ENCODE measurements at places on chromosomes 16 and 17.

DNA sequence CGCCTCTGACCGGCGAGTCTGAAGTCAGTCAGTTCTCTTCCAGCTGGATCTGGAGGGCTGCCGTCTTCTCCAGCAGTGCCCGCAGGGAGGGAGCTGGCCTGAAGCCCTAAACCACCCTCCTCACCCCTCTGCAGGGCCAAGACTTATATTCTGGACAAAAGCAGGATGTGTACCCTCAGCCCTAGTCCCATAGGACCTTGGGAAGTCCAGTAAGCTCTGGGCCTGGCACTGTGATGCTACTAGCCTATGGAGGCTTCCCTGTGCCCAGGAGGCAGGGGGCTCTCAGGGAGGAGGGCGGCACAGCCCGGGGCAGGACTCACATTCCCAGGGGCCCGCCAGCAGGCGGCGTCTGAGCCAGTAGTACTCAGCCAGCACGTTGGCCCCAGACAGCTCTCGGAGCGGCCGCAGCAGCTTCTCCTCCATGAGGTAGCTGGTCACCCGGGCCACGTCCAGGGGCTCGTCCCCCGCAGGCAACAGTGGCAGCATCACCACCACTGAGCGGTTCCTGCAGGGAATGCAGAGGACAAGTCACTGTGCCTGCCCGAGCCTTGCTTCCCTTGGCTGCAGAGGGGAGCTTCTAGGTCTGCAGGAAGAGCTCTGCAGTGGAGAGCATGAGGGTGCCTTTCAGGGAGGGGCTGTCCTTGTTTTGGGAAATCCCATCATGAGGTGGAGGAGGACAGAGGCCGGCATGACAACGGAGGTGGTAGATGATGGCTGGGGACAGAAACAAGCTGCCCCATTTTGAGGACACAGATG, 41.7 kb downstream of the RMI2 start:
- DNase-seq: peak; percentile 49

- peak; percentile 56 for DNase-seq
Observed at GRCh38 chr16:85928401-85928820, 29.4 kb downstream of the IRF8 start.

DNA sequence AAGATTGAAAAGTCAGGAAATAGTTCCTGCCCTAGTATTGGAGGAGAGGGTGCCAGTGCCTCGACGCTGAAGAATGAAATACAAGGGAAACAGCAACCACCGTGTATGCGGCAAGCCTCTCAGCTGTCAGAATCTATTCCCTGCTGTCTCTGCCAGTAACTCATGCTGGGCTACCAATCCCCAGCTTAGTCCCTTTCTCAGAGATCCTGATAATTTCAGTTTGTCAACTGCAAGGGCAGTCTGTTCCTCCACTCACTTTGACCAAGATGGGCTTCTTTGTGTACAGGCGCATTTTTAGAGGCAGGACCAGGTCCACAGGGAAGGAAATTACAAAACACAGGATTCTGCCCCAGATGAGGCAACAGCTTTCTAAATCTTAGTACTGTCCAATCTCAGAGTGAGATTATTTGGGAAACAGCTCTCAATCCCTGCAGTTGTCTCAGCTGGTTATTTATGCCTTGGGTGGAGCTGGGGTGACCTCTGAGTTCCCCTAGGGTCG, 1.3 kb downstream of the NQO1 start:
- DNase-seq: peak; percentile 31

GRCh38 chr17:33528846-33529245, 235.8 kb upstream of the ASIC2 start:
- DNase-seq: no peak

GRCh38 chr17:16474012-16474725, 17.8 kb downstream of the LRRC75A start:
- no peak for DNase-seq

GRCh38 chr17:15266325-15267125, 1.4 kb upstream of the PMP22 start:
- DNase-seq: no peak

DNA sequence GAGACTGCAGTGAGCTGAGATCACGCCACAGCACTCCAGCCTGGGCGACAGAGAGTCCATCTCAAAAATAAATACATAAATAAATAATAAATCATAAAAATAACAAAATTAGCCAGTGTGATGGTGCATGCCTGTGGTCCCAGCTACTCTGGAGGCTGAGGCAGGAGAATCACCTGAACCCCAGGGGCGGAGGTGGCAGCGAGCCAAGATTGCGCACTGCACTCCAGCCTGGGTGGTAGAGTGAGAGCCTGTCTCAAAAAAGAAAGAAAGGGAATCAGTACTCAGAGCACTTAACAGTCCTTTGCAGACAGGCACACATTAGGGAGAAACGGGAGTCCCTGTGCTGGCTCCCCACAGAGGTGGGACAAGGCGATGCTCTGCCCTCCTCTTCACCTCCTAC, 25.1 kb downstream of the MAPK8IP3 start:
- no peak for DNase-seq

DNA sequence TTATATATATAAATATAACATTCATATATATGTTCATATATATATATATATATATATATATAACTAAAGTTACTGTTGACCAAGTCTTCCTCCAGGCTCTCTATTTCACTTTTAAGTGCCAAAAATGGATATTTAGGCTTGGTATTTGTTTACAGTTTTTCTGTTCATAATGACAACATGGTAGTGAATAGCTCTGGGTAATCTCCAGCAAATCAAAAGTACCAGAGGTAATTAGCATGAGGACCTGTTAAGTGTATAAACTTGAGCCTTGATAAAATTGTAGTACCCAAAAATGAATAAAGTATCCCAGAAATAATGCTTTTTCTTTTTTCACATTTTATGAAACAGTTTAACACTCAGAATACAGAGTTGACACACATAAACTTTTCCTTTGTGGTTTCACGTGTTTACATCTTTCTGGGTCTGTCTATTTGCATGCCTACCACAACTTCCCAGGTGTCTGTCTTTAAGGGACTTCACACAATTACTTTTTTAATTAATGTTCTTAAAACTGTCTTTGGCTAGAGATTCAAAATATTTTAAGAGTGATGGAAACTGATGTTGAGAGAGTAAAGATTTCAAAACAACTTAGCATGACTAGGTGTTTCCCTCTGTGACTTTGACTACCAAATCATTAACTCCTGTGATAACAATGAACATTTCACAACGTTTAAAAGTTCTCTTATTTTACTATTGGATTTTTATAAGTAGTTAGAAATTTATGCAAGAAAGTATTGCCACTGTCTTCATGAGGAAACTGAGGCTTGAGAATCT, 47.9 kb downstream of the RABEP1 start:
- peak; percentile 12 for DNase-seq

DNA sequence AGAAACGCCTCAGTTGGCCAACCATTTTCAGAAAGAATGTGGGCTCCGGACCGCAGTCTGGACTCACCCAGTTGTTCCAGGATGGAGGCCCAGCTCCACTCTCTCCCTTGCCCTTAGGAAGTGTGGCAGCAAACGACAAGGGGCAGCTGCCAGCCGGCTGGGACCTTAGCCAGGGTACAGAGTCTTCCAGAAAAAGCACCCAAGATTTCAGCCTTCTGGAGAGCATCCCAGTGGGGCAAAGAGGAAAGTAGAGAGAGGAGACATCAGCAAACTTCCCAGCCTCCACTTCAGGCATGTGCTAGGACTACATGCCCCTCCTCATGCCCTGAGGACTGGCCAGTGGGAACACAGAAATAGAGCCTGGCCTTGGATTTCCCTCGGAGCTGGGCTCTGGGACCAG, 56.8 kb upstream of the SCNN1B start:
- DNase-seq: no peak

GRCh38 chr16:66231452-66232160, 134.9 kb upstream of the CDH5 start:
- no peak for DNase-seq

GRCh38 chr17:59631276-59631675, 11.6 kb downstream of the CLTC start:
- no peak for DNase-seq

GRCh38 chr16:69727916-69728270, 1.5 kb upstream of the NQO1 start:
- no peak for DNase-seq

DNA sequence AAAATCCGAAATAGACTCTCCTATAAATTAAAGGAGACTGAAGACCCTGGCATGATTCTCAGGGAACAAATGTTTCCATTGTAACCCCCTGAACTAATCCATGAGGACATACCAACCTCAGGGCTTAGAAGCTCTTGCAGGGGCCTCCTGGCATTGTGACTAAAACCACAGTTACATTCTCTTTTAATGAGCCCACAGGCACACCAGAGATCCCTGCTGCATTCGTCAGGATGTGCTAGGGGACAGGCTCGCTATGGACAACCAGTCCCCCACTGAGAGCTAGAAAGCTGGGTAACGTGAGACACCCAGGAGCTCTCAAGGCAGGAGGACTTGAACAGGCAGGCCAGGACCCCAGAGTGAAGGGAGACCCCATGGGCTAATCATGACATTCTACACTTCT, 140.6 kb upstream of the TNRC6C start:
- no peak for DNase-seq

- DNase-seq: no peak
Observed at GRCh38 chr16:75271441-75272096, 20.1 kb upstream of the BCAR1 start.

DNA sequence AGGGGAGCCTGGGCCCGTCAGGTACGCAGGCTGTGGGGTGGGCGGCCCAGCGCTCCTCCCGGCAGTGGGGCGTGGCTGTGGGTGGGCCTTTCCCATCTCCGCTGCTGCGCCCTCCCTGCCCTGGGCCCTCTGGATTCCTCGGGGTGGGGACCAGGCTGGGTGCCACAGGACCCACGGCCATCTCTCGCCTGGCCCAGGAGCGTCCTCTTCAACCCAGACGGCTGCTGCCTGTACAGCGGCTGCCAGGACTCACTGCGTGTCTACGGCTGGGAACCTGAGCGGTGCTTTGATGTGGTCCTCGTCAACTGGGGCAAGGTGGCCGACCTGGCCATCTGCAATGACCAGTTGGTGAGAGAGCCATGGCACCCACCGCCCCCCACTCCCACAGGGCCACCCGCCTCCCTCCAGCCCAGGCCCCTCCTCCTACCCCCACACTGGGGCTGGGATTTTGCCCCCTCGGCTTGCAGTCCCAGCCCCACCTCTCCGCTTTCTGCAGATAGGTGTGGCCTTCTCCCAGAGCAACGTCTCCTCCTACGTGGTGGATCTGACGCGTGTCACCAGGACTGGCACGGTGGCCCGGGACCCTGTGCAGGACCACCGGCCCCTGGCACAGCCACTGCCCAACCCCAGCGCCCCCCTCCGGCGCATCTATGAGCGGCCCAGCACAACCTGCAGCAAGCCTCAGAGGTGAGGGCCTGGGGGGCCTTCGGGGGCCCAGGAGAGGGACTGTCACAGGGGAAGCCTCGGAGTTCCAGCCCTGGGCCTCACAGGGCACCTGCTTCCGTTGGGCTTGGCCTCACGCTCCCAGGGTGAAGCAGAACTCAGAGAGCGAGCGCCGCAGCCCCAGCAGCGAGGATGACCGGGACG, 17.2 kb downstream of the KATNB1 start:
- DNase-seq: no peak

- peak; percentile 62 for DNase-seq
Observed at GRCh38 chr16:14509675-14510132, 120.4 kb downstream of the PARN start.

GRCh38 chr16:1217526-1217925, 7.5 kb downstream of the TPSG1 start:
- DNase-seq: no peak

- DNase-seq: no peak
Observed at GRCh38 chr17:38719289-38719942, 10.7 kb upstream of the CISD3 start.

DNA sequence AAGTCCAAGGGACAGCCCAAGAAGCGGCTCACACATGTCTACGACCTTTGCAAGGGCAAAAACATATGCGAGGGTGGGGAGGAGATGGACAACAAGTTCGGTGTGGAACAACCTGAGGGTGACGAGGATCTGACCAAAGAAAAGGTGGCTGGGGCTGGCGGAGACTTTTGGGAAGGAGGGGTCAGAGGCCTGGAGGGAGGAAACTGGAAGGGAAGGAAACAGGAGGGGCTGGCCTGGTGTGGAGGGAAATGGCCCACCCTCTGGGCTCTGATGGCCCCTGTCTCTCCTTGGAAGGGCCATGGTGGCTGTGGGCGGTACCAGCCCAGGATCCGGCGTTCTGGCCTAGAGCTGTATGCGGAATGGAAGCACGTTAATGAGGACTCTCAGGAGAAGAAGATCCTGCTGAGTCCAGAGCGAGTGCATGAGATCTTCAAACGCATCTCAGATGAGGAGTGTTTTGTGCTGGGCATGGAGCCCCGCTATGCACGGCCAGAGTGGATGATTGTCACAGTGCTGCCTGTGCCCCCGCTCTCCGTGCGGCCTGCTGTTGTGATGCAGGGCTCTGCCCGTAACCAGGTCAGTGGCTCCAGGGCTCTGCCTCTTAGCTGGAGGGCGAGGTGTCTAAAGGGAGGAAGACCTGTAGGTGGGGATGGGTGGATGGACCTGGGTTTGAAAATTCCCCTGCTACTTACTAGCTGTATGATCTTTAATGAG, 12.5 kb downstream of the POLR2A start:
- DNase-seq: no peak

GRCh38 chr17:16932611-16933010, 39.3 kb downstream of the TNFRSF13B start:
- no peak for DNase-seq

GRCh38 chr17:82012640-82013295, 9.9 kb downstream of the CENPX start:
- DNase-seq: no peak

- no peak for DNase-seq
Observed at GRCh38 chr17:31392856-31393748, 1.6 kb downstream of the RAB11FIP4 start.

DNA sequence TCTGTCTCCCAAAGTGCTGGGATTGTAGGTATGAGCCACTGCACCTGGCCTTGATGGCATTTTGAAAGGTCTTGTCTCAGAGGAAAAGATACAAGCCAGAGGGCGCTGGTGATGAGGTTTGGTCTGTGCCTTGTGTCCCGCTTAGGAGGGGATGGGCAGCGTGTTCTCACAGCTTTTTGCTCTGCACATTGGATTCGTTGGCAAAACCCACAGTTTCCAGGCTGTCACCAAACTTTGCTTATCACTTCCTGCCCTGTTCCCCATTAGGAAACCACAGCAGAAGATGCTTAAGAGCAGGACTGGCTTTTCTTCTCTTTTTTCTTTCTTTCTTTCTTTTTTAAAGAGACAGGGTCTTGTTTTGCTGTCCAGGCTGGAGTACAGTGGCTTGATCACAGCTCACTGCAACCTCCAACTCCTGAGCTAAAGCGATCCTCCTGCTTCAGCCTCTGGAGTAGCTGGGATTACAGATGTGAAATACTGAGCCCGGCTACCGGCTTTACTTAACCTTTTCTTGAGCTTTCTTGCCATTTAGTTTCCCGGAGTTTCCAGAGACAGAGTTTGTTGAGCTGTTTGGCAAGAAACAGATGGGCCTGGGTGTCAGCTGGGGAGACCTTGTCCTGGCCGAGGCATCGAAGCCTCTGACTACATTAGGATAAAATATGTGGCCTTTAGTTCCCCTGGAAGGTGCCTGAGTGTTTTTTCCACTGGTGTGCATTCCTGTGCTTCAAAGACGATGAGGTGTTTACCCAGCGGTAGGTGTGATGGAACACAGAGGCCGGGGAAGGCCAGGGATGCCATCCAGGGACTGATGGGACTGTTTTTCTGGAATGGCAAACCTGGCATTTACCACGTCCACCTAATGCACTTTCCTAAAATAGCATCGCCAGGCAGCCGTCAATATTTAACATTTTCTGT, 112.9 kb downstream of the ABCC1 start:
- DNase-seq: peak; percentile 28

GRCh38 chr16:87828071-87828906, 41.0 kb downstream of the SLC7A5 start:
- DNase-seq: no peak

- DNase-seq: no peak
Observed at GRCh38 chr16:49593424-49594040, 219.9 kb downstream of the C16orf78 start.

GRCh38 chr16:82636485-82636884, 9.7 kb downstream of the CDH13 start:
- DNase-seq: no peak

Data from fibroblast of pulmonary artery (primary cell).